ENCODE measurements at places on chromosomes 13 and 19.

DNA sequence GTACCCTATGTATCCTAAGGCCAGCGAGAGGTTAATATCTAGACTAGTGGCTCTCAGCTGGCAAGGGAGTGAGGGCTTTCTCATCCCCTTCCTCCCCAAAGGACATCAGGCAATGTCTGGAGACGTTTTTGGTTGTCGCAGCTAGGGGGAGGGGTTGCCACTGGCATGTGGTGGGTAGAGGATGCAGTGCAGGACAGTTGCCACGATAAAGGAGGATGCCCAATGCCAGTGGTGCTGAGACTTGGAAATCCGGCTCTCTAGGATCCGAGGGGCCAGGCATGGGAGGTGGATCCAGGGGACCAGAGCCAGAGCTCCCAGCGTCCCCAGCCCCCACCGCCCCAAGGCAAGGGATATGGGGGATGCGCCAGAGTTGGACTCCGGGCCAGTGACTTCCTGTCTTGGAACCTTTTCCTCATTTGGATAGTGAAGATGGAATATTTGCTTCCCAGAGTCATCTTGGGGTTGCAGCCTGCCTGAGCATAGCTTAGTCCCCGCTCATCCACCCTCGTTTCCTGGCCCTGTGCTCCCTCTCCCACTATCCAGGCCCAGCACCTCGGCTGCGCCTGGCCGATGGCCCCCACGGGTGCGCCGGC is 4.9 kb downstream of the SSC5D start:
- DNase-seq = no peak

DNA sequence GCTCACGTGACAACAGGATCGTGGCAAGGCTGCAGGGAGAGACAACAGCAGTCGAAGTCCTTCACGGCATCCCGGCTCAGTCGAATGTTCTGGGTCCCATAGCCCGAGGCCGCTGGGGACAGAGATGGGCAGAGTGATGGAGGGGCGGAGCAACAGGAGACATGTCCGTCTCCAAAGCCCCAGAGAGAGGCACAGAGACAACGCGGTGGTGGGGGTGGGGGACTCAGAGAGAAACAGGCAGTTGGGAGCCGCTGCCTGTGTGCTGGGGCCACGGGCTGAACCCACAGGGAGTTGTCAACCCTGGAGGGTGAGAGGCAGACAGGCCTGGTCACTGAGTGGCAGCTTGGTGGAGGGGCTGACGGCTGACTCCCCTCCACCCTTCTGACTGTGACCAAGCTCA is 20.4 kb downstream of the NOSIP start:
- no peak for DNase-seq

- peak; percentile 13 for DNase-seq
Observed at GRCh38 chr19:10074153-10074552, 12.0 kb upstream of the SHFL start.

DNA sequence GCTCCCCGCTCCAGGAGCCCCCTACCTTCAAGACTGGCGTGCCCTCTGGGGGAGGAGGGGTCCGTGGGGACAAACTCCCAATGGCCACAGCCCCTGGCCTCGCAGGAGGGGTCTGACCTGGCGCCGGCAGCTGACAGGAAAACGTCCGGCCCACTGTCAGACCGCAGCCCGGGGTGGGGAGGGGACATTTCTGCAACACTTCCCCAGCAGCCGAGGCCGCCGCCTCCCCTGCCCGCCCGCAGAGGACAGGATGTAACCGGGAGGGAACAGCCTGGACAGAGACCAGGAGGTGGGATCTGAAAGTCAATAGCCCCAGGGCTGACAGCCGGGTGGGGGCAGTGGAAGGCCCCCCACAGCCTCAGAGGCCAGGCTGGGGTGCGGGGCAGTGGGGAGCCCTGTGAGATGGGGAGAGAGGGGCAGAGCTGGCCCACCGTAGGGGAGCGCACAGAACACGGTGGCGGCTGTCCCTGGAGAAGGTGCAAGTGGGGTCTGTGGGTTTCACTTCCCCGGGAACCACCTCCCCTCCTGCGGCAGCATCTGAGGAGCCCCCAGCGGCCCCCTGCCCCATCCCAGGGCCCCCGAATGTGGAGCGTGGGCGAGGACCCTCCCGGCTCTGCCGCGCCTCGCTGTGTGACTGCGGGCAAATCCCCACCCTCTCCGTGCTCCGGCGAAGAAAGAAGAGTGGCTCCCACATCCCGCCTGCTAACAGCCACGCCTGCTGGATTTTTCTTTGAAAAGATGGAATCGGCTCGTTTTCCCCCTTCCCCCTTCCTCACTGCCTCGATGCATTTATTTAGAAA is at the start of gene PEAK3:
Gene PEAK3, minus strand, starts transcription at position 114 of the 800 bp plus-strand sequence. CDS start 1,244 bp downstream, outside the sequence.
- DNase-seq = no peak

GRCh38 chr13:36945078-36945477 is 25.0 kb upstream of the SMAD9 start:
- DNase-seq = no peak

DNA sequence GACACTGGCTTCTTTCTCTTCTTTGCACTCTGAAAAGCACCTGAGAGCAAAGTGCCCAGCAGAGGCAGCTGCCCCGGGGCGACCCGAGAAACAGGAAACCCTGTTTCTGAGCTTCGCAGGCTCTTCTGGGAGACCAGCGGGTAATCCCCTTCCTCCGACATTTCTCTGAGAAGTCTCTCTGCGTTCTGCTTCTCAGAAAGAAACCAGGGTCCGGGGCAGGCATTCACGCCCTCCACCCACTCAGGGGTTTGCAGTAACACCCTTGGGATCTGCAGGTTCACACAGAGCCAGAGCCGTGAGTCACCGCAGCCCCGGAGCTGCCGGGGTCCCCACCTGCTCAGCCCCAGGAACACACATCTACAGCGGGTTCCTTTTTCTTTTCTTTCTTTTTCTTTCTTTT is 86.0 kb downstream of the GADD45B start:
- no peak for DNase-seq

GRCh38 chr19:5138606-5139582 is 170.0 kb downstream of the KDM4B start:
- DNase-seq = peak; percentile 25

DNA sequence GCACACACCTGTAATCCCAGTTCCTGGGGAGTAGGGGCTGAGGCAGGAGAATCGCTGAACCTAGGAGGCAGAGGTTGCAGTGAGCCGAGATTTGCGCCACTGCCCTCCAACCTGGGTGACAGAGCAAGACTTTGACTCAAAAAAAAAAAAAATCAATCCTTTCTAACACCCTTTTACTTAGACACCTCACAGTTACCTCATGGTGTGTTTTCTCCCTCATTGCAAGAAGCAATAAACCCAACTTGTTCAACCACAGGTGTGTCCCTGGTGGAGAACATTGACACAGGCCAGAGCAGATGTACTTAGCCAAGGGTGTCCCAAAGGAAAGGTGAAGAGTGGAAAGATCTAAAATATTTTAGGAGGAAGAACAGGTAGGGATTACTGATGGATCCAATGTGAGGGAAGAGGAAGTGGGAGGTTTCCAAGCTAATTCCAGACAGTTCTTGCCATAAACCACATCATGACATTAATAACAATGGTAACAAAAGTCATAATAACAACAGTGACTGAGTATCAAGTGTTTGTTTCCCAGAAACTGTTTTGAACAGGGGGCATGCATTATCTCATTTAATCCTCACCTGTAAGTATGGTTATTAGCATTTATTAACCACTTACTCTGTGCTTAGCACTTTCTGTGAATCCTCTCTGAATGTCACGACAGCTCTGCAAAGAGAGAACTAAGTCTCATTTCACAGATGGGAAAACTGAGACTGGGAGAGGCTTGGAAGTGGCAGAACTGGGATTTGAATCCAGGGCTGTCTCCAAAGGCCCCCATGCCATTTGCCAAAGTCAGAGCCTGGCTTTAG is 3.1 kb upstream of the LYPD3 start:
- DNase-seq = peak; percentile 23

DNA sequence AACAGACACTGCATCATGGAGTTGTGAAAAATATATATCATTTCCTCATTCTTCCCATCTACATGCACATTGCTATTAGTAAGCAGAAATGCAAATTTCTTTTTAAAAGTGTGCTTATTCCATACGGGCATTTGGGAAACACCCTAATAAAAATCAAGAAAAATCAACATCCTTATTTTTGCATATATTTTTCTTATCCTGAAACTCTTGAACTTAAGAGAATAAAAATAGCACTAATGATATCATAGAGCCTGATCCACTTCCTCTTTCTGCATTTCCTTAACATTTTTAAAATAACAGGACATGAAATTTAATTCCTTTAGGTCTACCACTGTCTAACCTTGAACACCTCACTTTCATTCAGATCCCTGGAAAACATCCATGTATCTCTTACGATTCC is 123.3 kb downstream of the VWA8 start:
- no peak for DNase-seq

GRCh38 chr13:106089261-106089980 is 446.0 kb downstream of the EFNB2 start:
- DNase-seq = no peak

- DNase-seq = peak; percentile 93
Observed at GRCh38 chr19:44587963-44588770, 25.2 kb upstream of the IGSF23 start.

DNA sequence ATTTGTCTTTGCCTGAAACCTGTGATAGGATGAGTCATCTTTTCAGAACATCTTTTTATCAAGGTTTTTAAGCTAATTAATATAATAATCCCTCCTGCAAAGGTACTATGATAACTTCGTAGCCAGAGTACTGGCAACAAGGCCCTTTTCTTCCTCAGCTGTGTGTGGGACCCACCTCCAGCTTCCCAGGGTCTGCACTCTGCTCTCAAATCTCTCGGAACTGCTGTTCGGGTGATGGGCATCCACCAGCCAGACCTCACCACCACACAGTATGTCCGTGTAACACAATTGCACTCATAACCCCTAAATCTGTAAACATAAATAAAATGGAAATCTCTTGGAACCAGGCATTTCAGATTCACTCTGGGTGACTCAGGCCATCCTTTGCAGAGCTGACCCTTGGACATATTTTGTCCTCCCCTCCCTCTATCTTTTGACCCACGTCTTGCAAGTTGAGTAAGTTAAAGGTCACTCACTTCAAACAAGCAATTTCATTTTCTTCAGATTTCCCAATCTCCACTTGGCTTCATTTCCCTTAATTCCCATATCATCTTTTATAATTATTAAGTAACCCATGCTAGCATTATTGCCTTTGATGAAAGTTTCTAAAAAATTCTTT is 29.5 kb downstream of the COL4A1 start:
- no peak for DNase-seq

DNA sequence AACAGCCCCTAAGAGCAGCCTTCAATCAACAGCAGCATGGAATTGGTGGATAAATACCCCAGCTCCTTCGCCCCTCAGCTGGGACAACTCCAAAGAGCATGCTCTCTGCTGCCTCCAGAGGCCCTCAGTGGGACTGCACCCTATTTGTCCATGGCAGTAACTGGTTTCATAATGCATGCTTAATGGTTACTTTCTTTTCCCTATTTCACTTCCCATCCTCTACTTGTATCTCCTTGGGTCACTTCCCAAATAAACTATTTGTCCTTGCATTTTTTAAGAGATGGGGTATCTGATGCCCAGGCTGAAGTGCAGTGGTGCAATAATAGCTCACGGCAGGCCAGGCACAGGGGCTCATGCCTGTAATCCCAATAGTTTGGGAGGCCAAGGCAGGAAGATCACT is 13.5 kb upstream of the TPM4 start:
- no peak for DNase-seq

DNA sequence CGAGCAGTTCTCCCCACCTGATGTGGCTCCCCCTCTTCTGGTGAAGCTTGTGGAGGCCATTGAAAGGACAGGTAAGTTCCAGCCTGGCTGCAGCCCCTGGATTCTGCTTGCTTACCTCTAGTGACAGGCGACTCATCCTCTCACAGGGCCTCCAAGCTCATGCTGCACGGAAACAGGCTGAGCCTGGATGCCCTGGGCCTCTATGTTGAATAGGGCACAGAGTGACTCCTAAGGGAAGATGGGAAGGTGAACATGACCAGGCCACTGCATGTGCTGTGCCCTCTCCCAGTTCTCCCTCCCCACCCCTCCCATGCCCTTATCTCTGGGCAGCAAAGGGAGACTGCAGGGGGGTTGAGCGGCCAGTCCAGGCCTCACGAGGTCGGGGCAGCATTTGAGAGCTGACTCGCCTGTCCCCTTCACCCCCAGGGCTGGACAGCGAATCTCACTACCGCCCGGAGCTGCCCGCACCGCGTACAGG is 7.6 kb downstream of the PIK3R2 start:
- DNase-seq = no peak

DNA sequence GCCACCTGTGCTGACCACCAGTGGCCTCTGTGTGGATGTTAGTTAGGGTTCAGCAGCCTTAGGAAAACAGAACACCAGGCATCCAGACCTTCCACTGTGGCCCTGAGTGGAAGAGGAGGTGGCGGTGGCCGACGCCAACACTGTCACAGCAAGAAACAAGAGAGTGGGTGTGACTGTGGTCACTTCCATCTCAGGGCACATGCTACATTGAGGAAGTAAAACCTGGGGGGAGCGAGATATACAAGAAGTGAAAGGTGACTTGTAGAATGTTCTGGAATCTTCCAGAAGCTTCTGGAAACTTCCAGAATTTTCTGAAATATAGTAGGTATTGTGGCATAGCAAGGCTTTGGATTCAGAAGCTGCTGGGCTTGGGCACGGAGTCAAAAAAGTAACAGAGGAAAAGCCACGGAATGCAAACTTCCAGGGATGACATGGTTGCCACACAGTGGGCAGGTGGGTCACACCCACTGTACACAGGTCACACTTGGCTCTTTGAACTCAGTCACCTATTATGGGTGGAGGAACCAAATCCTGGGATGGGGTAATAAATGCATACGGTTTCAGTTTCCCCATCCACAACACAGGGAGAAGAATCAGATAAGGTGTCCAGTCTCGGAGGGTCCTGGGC is 24.3 kb downstream of the GNG7 start:
- no peak for DNase-seq

GRCh38 chr13:79932556-79932955 is 408.4 kb downstream of the SPRY2 start:
- DNase-seq = no peak

- DNase-seq = no peak
Observed at GRCh38 chr13:28100150-28101121, at the start of gene FLT3. Gene FLT3, minus strand, starts transcription at chr13:28100576. Its CDS starts 66 bp downstream, at chr13:28100510.

- peak; percentile 15 for DNase-seq
Observed at GRCh38 chr13:24127116-24127631, 33.3 kb upstream of the SPATA13 start.

- DNase-seq = peak; percentile 22
Observed at GRCh38 chr13:75507027-75508001, 25.3 kb upstream of the TBC1D4 start.

- DNase-seq = no peak
Observed at GRCh38 chr13:75071395-75071794, 410.6 kb downstream of the TBC1D4 start.

DNA sequence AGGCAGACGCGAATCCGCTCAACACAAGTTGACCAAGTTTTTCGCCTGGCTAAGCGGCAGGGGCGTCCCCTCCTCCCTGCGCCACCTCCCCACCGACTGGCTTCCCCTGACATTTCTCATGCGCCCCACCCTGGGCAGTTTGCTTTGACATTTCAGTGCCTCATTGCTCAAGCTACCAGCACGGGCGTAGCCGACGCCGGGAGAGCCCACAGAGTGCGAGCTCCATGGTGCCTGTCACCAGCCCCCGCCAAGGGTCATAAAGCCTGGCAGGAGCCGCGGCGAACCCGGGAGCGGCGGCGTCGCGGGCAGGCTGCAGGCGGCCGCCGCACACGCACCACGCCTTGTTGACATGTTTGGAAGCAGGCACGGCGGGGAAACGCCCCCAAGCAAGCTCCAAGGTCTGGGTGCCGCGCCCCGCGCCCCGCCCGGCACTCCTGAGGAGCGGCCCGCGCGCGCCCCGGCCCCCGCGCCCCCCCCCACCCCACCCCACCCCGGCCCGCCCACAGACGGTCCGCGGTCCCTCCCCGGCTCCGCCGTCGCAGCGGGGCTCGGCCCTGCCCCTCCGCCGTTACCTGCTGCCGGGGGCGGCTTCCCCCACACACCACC is 601 bp downstream of the FBXL3 start:
- DNase-seq = peak; percentile 61

All from bronchial epithelial cell (primary cell).